ENCODE measurements at places on chromosomes 5 and 9.

DNA sequence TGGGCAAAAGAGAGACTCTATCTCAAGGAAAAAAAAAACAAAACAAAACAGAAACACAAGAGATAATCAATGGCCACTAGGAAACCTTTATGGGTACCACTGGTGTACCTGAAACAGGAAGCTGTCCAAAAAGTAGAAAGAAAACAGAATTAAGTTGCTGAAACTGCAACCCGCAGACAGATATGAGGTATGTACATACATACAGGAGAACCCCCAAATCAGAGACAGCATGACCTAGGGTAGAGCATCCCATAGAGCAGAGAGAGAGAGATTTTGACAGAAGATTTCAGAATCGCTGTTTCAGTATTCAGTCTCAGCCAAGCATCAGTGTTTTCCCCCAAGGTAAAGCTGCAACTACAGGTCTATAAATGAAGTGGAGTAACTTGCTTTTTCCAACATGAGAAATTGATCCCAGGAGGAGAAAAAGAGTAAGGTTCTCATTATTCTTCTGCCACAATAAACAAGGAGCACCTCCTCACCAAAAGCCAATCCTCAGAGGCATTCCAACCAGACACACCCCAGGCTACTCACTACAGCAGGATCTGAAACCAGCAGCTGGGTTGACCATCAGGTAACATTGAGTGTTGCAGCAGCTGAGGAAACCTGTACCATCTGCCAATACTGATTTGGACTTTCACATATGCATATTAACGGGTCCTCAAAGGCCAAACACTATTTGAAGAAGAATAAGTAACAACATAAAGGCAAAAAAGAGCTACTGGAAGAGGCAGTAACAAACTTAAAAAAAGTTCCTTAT, 630.0 kb downstream of the TAF11L14 start:
- no peak for DNase-seq

GRCh38 chr9:13689925-13690324, 410.4 kb upstream of the MPDZ start:
- DNase-seq = no peak

DNA sequence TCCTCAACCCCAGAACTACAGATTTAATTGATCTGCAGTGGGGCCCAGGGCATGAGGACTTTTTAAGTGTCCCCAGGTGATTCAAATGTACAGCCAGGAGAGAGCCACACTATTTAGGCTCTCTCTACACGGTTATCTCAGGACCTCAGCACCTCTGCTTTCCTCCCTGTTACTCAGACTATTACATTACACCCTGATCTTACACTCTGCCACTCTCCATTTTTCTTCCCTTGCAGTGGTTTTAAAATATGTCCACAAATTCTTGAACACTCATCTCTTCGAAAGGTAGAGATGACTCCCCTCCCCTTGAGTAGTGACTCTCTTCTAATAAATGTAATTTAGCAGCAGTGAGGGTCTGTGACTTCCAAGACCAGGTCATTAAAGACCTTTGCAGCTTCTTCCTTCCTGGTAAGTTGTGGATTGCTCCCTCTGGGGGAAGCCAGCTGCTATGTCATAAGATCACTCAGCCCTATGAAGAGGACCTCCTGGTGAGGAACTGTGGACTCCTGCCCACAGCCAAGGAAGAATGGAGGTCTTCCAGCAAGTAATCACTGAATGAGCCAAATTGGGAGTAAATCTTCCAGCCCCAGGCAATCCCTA, 87.5 kb upstream of the SSBP2 start:
- no peak for DNase-seq

DNA sequence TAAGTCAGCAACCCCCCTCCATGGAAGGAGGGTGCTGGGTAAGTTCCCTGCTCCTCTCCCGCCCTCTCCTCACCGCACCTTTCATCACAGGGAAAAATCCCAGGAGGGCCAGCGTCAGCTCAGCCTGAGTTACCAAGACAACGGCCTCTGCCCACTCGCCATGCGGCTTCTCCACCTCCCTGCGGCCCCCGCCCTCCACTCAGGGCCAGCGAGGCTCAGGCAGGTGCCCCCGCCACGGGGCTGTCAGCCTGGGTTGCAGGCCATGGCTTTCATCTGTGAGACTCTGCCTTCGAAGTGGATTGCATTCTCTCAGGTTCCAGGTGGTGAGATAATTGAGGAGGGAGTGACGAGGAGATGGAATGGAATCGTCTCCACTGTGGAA, 27.2 kb upstream of the LAMC3 start:
- no peak for DNase-seq

DNA sequence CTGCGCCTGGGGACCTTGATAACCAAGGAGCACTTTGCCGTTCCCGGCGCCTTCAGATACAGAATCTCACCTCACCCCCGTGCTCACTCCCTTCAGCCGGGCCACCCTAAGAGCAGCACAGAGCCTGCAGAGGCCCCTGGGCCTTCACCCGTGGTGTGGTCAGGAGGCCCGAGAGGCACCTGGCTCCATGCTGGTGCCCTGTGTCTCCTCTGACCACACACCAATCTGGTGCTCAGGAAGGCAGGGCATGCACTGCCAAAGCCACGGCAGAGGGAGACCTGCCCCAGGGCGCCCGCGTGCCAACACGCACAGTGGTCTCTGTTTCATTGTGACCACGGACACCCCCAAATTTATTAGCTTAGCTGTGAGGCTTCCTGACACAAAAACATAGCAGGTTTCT, 11.3 kb downstream of the IRX4 start:
- DNase-seq = no peak

DNA sequence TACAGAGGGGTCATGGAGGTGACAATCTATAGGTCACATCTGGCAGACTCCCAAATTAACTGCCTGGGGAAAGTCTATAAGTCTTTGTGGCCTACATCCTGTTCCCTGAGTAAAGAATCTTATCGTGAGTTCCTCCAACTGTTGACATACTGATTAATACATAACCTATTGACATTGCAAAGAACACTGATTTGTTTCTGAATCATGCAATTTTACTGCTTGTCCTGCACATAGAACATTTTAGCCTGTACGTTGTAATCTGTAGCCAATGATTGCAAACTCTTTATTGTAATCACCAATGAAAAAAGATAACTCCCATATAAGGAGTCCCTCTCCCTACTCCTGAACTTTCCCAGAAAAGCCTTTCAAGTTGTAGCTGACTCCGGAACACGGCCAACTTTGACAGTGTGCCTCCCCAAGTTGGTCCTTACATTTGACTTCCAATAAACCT, 18.8 kb upstream of the OR2K2 start:
- DNase-seq = no peak

GRCh38 chr9:98846081-98846480, 38.6 kb downstream of the GALNT12 start:
- DNase-seq = no peak

GRCh38 chr9:121628401-121628800, 23.0 kb upstream of the DAB2IP start:
- DNase-seq = no peak

DNA sequence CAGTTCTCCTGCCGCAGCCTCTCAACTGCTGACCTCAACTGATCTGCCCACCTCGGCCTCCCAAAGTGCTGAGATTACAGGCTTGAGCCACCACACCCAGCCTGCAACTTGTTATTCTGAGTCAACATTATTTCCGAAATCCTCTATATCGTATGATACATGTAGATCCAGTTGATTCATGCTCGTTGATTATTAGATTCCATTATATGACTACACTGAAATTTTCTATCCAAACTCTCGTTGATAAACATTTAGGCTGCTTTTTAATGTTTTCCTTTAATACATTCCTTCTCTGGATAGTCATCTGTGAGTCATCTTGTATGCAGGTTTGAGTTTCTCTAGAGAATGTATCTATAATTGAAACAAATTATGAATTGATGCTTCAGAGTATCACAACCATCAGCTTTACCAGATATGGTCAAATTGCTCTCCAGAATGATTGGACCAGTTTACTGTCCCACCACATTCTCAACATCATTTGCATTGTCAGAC, 4.1 kb downstream of the CDK7 start:
- no peak for DNase-seq

DNA sequence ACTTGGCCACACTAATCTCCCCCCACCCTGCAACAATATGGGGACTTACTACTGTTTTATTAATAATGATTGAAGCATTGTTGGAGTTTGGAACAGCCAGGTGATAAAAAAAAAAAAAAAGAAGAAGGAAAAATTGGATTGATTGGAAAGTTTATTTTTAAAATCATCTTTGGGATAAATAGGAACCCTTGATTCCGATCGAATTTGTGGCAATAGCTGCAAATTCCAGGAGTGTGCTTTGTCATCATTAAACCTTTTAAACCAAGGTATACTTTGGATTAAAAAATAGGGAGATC, 907 bp upstream of the NR2F1 start:
- no peak for DNase-seq

DNA sequence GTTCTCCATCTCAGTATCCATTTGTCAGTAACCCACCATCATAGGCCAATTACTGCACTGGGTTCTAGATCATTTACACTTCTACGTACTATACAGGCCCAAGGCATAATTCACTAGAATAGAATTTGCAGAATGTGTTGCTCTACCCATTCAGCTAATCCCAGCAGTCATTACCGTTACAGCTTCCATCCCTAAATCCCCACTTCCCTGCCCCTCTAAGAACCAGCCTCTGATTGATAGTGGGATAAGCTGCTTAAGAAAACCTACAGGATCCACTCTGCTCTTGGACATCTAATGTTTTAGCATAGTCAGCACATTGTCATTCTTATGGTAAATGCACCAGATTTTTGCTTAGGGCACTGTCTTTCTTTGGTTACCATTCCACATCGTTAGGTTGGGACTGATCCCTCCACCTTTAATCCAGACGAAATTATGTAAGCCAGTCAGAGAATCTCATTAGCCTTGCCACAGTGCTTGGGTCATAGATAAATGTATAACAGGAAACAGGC, 39.3 kb upstream of the CHD1 start:
- no peak for DNase-seq

- DNase-seq = no peak
Observed at GRCh38 chr9:83196946-83197345, 134.0 kb upstream of the RASEF start.

GRCh38 chr9:110580850-110581249, 1.3 kb upstream of the SVEP1 start:
- no peak for DNase-seq

- DNase-seq = no peak
Observed at GRCh38 chr5:133396814-133397213, 215.5 kb downstream of the FSTL4 start.

DNA sequence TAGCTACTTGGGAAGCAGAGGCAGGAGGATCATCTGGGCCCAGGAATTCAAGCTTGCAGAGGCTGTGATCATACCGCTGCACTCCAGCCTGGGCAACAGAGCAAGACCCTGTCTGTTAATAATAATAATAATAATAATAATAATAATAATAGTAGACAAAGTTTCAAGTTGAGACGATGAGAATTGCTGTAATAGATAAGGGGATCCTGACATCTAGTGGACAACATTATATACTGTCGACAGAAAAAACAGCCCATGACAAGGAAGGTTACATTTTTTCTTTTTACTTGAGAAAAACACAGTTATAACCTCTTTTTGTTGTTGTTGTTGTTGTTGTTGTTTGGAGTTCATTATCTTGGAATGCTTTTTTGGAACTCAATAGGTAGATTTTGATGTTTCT, 35.3 kb downstream of the NDFIP1 start:
- DNase-seq = no peak

GRCh38 chr9:83027153-83027891, 35.6 kb downstream of the RASEF start:
- DNase-seq = no peak

GRCh38 chr5:167255926-167256325, 1035.5 kb upstream of the WWC1 start:
- DNase-seq = no peak

- DNase-seq = no peak
Observed at GRCh38 chr5:129858131-129858675, 46.1 kb upstream of the CHSY3 start.

- no peak for DNase-seq
Observed at GRCh38 chr5:171614971-171615653, 170.5 kb upstream of the SMIM23 start.

DNA sequence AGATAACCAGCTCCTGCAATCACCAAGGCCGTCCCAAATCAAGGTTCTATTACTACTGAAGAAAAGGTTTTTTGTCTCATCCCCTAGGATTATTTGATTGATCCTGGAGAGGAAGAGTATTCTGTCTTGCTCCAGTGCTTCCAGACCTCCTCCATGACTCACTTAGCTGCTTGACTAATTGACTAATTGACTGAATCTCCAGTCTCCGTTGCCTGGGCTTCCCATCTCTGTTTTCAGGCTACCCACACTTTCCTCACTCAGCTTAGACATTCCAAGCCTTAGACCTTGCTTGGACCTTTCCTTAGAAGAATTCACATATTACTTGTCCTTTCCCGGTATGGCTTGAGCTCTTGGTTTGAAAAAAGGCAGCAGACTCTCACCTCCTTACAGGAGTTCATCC, 60.6 kb downstream of the FRMD3 start:
- no peak for DNase-seq

DNA sequence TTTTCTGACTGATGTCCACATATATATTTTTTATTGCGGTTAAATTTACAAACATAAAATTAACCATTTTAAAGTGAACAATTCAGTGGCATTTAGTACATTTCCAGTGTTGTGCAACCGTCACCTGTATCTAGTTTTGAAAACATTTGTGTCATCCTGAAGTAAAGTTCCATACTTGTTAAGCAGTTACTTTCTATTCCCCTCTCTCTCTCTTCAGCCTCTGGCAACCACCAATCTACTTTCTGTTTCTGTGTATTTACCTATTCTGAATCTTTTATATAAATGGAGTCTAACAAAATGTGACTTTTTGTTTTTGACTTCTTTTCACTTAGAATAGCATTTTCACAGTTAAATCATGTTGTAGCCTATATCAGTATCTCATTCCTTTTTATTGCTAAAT, 480.1 kb upstream of the SMARCA2 start:
- DNase-seq = no peak

- no peak for DNase-seq
Observed at GRCh38 chr5:126965061-126965475, 65.3 kb downstream of the MARCHF3 start.

DNA sequence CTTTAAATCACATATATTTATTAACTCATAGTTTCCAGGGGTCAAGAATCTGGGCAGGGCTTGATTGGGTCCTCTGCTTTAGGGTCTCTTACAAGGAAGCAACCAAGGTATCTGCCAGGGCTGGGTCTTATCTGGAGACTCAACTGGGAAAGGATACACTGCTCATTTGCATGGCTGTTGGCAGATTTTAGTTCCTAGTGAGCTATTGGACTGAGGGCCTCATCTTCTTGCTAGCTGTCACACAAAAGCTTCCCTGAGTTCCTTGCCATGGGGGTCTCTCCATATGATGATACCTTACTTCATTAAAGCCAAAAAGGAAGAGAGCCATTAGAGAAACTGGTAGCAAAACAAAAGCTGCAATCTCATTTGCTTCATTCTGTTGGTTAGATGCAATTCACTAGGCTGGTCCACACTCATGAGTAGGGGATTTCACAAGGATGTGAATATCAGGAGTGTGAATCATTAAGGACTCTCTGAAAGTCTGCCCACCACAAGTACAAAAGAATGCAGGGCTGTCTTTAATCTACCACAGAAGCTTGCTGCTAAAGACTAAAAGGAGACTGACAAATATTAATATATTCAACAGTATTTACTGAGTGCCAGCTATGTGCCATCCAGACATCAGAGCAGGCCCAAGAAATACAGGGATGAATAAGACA, 42.0 kb upstream of the TIMD4 start:
- DNase-seq = no peak

All from GM12891 (cell line).